Hematopoietic multipotent progenitor cell treated with erythropoietin and hydrocortisone succinate and interleukin-3 and kit ligand, for 17 days (in vitro differentiated cells): ENCODE measurements at places on chromosomes 1 and 21.

- DNase-seq = no peak
Measured at GRCh38 chr21:44724196-44724595, 12.8 kb upstream of the TSPEAR start.

GRCh38 chr21:25670726-25671125, 31.7 kb downstream of the JAM2 start:
- DNase-seq = no peak

- DNase-seq = no peak
Measured at GRCh38 chr1:48216313-48216712, 6.2 kb upstream of the SLC5A9 start.

DNA sequence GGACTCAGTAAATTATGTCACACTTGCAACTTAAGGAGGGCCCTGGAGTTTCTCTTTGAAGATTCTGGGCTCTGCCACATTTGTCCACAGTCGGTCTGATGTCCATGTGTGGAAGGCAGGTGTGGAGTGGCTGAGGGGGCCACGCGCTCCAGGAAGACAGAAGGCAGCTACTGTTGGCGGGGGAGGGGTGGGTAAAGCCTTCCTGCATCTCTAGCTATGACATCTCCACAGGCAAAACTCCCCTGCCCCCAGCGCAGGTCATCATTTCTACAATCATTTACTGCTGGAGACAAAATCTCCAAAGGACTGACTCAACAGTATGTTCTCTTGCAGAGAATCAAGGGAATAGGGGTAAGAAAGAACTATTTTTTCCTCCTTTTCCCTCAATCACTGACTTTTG, 11.4 kb upstream of the TSPEAR start:
- no peak for DNase-seq

DNA sequence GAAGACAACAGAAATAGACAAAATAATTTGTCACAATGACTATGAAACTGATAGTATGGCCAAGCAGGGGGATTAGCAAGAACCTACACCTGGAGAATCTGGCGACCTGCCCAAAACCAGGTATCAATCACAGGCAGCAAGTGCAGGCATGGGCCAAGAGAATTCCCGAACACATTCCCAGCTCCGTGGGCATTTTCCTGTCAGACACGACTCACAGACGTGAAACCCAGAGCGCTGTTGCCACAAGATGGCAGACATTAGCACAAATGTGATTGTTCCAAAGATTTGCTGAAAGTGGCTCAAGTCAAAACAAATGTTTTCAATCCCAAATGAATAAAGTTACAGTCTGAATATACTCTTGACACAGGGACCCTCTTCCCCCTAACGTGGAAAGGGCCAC, 36.8 kb downstream of the HLCS start:
- DNase-seq = no peak

DNA sequence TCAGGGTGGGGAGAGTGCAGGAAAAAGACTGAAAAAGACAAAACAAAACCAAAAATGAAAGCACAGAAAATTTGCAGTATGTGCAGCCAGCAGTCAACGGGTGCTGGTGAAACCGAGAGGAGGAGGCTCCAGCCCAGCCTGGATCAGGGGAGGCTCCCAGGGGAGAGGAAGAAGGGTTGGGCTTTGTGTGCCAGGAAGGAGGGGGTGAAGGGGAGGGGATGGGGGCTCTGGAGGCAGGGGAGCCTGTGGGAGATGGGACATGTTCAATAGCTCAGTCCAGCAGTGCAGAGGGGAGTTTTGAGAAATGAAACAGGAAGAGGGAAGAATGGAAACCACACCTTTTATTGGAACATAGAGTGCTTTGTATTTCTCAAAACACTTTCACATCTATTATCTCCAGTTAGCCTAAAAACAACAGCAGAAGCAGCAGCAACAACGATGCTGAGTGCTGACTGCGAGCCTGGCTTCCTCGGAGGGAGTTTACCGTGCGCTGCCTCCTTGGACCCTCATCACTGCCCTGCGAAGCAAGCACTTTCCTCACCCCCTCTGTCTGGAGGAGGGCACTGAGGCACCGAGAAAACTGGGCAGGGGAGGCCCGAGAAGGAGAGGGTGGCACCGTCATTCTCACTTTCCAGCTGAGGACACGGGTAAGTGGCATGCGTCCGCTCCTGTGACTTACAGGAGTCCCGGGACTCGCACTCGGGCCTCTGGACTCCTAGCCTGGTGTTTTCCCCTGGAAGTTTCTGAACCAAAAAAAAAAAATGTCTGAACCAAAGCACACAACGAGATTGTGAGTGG, 62.9 kb downstream of the MDM4 start:
- no peak for DNase-seq

DNA sequence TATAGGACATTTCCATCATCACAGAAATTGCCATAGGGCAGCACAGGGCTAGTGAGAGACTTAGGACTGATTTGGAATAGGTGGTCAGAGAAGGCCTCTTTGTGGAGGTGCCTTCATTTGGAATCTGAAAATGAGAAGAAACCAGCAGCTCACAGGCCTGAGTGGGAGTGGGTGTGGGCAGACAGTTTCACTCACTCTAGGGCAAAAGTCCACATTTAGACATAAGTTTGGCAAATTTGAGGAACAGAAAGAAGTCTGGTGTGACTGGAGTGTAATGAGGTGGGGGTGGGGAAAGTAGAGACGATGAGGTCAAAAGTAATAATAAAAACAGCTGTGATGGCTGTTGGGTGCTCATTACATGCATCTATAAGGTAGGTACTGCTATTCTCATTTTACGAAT, 22.4 kb upstream of the BCAR3 start:
- no peak for DNase-seq

DNA sequence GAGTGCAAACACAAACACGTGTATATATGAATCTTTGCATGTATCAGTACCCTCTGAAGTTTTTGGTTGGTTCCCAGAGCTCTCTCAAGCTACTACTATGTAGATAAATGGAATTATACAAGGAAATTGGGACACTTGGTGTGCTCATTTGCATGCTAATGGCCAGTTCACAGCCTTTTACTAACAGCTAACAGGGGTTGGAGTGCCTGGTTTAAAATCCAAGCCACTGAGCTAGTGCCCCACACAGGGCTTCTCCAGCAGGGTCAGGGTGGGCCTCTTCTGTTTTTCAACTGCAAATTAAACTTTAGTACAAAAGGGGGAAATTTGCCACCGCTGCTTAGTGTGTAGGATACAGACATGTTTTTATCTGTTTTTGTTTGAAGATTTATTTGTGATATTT, 121.0 kb downstream of the ATP5PO start:
- no peak for DNase-seq

- DNase-seq = no peak
Measured at GRCh38 chr1:11799099-11799498, 6.7 kb downstream of the MTHFR start.

DNA sequence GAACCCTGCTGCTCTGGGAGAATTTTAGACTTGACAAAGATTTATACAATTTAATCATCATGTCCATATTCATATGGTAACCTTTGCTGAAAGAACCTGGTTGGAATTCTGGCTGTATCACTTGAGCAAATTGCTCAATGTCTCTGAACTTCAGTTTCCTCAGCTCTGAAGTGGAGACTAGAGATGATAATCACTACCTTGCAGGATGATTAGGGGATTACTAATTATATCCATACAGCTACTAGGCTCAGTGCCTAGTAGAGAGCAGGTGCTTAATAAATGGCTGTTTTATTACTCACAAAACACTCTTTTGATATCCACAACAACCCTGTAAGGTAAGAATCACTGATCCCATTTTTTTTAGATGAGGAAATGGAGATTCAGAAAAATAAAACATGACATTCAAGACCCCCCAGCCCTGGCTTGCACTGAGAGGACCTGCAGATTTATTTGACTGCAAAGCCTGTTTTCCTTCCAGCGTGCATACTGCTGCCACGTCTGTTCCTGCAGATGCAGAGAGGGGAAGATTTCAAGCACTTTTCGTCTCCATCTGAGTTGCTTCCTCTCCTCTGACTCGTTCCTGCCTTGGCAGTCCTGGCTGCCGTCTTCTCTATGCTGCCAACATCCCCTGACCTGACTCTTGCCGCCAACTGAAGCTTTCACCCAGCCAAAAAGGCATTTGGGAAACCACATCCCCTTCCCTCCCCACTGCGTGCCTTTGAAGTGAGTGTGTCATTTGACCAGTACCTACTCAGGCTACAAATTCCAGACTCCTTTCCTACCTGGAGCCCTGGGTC, 203.0 kb downstream of the PLPP3 start:
- DNase-seq = no peak

GRCh38 chr1:99606306-99606705, 39.6 kb upstream of the PALMD start:
- DNase-seq = no peak

DNA sequence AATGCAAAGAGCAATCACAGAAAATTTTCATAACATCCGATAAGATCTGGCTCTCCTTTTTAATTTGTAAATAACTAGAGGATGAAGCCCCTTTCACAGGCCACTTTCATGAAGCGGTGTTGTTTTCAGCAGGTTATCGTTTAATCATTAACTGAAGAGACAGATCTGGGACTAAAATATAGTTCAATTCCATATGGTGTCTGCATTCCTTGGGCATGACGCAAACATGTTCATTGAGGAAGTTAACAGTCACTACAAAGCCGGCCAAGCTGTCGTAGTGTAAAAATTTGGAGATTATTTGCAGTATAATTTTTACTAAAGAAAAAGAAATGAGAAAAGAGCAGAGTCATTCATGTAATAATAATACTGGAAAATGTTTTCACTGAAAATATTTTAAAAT, 565.2 kb upstream of the ADAMTS5 start:
- DNase-seq = no peak

GRCh38 chr1:110476028-110476765, 25.2 kb downstream of the PROK1 start:
- no peak for DNase-seq

DNA sequence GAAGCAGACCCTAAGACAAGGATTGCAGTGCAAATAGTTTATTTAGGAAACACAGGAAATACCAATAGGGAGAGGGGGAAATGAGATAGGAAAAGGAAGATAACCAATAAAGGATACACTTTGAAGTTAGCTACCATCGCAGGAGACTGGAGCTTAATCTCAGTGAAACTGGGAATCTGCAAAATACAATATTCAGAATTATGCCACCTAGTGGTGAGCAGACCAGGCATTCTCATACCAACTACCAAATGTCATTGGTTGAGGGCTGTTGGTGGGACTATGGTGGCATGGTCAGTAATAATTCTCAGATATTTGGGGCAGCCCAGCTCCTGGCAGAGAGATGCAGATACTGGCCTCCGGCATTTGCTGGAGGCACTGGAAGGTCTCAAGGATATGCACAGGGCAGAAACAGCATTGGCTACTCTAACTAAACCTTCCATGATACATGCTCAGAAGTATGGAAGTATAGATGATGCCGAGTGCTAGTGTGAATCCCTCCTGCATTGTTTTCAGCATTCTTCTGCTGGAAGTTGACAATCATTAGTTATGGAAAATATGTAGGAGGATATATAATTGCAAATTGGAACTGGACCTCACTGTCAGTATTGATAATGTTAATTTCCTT, 11.8 kb upstream of the ZFP69B start:
- no peak for DNase-seq

- no peak for DNase-seq
Measured at GRCh38 chr1:14822493-14822892, 224.0 kb downstream of the KAZN start.

GRCh38 chr1:50521703-50522102, 98.5 kb upstream of the DMRTA2 start:
- no peak for DNase-seq
